Activated CD4-positive, alpha-beta T cell treated with anti-CD3 and anti-CD28 coated beads for 36 hours (primary cell): ENCODE measurements at places on chromosomes 5 and 9. TPM values are rescaled to one million over a fixed set of nuclear protein-coding genes. Genes with fewer than 3 reads are reported as not detected.

TAF11L8 gene
- total RNA-seq = not detected

MYOT gene
- total RNA-seq = not detected

PTGS1 gene
- total RNA-seq = 0.09 TPM

CCDC171 gene
- 2.9 TPM for total RNA-seq

RNF183 gene
- total RNA-seq = 0.37 TPM

GCNT4 gene
- 2.1 TPM for total RNA-seq

ENC1 gene
- 0.67 TPM for total RNA-seq

SLC9A3 gene
- 2.1 TPM for total RNA-seq

TIMD4 gene
- 2.3 TPM for total RNA-seq

SH3PXD2B gene
- 1.8 TPM for total RNA-seq

COQ4 gene
- total RNA-seq = 32.1 TPM

CDH6 gene
- total RNA-seq = not detected

AMBP gene
- total RNA-seq = not detected

HAVCR2 gene
- total RNA-seq = 15.9 TPM

RLN2 gene
- 4.9 TPM for total RNA-seq

NRG2 gene
- 0.11 TPM for total RNA-seq

CMBL gene
- 0.46 TPM for total RNA-seq

IL3 gene
- total RNA-seq = 10.8 TPM

DRD1 gene
- total RNA-seq = not detected

BTNL3 gene
- not detected for total RNA-seq

CFAP157 gene
- total RNA-seq = not detected

UBAP1 gene
- 43.3 TPM for total RNA-seq

PCDHA6 gene
- total RNA-seq = not detected
